ENCODE measurements at places on chromosomes 2 and 18.

DNA sequence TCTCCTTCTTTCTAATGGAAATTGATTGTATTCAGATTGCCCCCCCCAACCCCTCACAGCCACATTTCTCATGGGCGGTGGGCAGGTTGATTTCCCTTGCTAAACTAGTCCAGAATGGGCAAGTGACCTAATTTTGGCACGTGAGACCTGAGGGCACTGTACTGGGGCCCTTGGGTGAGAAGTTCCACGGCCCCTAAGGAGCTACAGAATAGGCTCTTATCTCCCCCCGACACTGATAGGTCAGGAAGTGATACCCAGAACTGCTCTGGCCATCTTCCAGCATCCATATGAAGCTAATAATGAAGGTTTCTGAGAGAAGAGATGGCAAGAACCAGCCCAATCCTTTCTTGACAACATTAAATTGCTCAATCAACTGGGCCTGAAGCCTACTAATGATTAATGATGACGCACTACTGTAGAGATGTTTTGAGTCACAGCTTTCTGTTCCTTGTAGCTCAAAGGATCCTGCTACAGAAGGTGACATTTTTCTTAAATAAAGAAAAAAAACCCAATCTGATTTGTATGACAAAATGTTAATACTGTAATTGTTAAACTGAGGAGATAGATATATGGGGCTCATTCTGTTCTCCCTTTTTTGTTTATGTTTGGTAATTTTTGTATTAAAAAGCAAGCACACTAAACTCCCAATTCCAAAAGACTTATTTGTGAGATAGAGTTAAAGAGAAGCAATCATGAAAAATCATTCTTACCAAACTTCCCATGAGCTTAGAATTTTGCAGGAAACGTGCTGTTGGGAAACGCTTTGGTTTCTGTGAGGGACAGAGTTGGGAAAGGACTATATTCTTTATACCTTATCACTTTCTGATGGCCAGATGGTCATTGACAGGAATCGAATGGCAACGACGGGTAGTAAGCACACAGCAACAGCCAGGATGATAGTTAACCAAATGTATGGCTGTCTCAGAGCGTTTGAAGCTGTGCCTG is 28.2 kb upstream of the NARS1 start:
- no peak for DNase-seq

DNA sequence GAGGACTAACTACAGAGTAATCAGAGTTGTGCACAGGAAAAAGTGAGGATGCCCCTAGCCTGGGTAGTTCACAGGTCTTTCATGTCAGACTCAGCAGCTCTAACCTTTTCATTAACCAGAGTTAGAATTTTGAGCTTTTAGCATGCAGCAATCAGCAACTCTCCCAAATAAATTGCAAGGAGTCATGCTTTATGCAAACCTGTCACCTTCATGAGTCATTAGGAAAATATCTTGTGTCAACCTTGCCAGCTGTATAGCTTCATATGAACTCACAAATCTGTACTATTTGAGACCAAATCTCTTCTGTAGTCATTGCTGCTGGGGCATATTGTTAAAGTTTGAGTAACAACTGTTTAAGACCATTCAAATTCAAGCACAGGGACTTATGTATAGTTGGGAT is 382.3 kb upstream of the NT5C1B start:
- DNase-seq, result no peak

GRCh38 chr2:25738383-25739343 is 65.3 kb upstream of the DTNB start:
- DNase-seq, result no peak

- peak; percentile 67 for DNase-seq
These were observed 8.6 kb downstream of the HS1BP3 start for GRCh38 chr2:20642055-20642971.

DNA sequence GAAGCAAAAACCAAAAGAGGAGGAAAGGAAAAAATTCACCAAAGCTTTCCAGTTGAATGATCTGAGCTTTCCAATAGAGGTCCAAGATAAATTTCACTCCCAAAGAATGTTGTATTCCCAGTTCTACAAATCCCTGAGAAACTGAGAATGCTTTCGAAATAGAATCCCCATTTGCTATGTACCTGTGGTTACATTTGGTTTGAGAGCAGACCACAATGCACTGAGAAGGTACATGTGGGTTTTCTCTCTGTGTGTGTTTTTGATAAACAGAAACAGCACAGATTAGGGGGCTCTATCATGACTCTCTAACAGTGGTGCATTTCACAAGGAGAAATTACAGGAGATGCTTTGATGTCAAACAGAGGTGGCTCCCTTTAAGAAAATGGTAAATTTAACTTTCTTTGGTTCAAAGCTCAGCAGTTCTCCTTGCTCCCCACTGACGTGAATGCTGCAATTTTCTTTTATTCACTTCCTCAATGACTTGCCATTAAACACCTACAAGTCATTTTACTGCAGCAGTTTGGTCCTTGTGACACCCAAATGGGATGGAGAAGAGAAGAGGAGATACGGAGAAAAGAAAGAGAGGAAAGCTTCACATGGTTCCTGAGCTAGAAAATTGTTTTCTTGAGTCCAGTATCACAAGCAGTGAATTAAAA is 108.7 kb downstream of the EPHA4 start:
- no peak for DNase-seq

GRCh38 chr2:187615364-187615763 is 61.1 kb upstream of the TFPI start:
- DNase-seq, result no peak

DNA sequence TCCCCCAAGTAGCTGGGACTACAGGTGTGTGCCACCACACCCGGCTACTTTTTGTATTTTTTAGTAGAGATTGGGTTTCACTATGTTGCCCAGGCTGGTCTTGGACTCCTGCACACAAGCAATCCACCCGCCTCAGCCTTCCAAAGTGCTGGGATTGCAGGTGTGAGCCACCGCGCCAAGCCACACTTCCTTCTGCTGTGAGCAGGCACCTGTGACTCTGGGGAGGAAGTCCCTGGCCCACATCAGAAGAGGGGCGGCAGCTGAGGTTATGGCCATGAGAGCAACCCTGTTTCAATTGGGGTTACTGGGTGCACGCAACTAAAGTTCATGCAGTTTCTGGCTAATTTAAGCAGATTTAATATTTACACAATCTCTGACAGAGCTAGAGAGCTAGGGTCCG is 91.0 kb downstream of the PLB1 start:
- DNase-seq, result no peak

GRCh38 chr18:41569867-41570266 is 385.2 kb upstream of the PIK3C3 start:
- no peak for DNase-seq

All from stimulated activated CD4-positive, alpha-beta T cell treated with anti-CD3 and anti-CD28 coated beads, Interleukin-12 subunit alpha, Interleukin-12 subunit beta, amount 100 ng/mL, for 24 hours (primary cell).